Activated naive CD4-positive, alpha-beta T cell treated with anti-CD3 and anti-CD28 coated beads for 36 hours (primary cell): ENCODE measurements at places on chromosomes 1 and 21. TPM values are rescaled to one million over a fixed set of nuclear protein-coding genes. Genes with fewer than 3 reads are reported as not detected.

The CRYBG2 gene
- 0.72 TPM for total RNA-seq

The WNT3A gene
- total RNA-seq = not detected

The SPRR2A gene
- not detected for total RNA-seq

The PLPPR4 gene
- total RNA-seq = not detected

The TSPEAR gene
- not detected for total RNA-seq

The ARHGAP30 gene
- total RNA-seq = 104 TPM

DNA sequence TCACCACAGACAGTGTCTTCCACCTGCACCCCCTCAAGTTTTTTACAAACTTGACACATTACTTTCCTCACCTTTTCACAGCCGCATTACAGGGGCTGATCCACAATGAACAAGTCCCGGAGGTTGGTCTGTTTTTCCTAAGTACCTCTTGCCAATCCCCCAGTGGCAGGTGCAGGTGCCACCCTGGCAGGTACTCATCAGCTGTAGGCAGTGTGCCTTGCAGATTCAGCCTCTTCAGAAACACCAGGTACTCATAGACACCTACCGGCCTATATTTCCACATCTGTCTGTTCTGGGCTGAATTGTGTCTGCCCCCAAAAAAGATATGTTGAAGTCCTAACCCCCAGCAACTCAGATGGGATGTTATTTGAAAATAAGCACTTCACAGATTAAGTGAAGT is 81.4 kb upstream of the CNIH3 start:
- no peak for DNase-seq

DNA sequence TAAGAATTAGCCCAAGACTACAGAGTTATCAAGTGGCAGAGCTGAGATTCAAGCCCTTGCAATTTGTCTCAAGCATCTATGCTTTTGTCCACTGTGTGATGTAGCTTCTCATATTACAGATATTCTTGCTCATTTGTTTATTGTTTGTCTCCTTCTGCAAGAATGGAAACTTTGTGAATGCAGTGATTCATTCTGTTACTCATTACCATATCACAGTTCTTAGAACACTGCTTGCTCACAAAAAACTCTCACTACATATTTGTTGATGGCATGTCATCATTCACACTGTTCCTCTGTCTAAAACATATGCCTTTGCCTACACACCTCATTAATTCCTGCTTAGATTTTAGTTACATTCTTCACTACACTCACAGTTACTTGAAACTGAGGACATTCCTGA is 1198.9 kb downstream of the PLA2G4A start:
- DNase-seq = no peak

DNA sequence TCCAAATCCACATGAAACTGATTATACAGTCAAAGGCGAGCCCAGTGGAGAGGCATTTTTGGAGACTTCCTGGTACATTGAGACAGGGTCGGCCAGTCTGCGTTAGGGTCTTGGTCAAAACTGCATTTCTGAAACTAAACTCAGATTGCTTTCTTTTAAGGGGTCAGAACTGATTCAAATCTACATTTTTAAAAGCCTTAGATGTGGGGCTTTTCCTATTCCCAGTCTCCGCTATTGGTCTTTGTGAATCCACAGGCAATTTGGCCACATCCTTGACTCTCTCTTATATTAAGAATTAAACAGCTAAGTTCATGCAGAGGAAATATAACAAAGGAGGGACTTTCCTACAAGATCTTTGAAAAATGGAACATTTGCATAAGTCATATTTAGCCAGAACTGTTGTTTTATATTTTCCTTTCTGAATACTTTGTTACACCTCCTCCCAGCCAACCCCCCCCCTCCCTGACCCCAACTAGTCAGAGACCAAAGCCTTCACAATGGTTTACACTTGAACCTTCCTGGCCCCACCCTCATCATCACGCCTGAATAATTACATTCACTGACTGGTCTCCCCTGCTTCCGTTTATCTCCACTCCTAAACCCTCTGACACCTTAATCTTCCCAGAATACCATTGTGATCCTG is 30.9 kb downstream of the SELL start:
- DNase-seq = peak; percentile 83

DNA sequence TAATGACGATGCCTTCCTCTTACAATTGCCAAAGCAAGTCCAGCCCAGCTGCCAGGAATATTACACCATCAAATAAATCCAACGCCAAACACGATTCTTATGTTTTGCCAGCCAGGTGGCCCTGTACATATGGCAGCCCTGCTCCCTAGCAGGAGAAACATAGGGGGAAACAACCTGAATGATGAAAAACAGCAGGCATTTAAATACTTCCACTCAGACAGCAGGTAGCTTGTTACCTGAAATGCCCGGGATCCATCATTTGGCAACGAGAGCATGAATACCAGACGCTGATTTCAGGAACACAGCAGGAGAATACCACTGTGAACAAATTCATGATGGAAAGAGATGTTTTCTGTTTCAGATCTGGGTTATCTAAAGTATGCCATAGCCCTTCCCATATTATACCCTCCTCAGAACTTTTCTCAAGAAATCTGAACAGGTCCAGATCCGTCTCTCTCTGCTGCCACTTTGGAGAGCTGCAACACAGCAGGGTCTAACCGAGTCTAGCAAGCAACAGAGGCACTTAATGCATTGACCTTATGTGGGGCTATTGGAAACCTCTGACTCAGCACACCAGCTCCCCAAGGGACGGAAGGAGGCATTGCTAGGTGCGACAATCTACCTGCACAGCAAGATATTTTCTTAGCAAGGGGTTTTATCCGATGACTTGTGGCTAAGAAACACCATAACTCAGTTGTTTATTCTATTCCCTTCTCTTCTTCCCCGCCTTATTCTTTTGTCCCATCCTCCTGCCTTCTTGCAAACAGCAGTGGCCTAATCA is 166.3 kb downstream of the BARHL2 start:
- DNase-seq = no peak

- DNase-seq = no peak
These were observed 7.4 kb downstream of the ACTRT2 start for GRCh38 chr1:3028531-3029282.

DNA sequence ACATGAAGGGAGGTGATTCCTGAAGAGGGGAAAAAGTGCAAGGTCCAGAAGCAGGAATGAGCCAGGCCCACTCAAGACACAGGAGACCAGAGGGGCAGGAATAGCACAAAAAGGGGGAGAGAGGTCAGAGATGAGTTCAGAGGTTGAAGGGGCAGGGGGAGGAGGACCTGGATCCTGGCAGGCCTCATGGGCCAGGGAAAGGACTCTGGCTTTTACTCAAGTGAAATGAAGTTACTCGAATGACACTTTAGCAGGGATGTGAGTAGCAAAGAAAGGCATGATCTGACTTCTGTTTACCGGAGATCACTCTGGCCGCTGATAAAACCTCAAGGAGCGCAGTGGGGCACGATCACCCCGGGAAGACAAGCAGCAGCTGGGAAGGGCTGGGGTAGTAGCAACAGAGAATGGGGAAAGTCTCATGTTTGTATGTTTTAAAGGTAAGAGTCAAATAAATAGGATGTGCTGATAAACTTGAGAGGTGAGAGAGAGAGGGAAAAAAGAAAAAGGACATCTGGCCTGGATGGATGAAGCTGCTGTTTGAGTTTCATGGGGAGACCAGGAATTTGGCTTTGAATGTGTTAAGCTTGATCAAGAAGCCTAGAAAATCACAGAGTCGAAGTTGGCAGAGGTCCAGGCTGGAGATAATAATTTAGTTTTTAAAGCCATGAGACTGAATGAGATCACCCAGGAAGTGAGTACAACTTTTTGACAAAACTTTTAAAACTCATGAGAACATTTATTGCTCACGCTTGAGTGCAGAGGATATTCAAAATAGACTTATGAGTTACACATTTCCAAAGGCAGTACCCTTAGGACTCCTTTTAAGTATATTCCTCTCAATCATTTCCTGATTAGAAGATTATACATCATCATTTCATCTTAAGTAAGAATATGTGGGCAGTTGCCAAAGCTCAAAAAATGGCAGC is 156.0 kb downstream of the RERE start:
- DNase-seq = peak; percentile 79

DNA sequence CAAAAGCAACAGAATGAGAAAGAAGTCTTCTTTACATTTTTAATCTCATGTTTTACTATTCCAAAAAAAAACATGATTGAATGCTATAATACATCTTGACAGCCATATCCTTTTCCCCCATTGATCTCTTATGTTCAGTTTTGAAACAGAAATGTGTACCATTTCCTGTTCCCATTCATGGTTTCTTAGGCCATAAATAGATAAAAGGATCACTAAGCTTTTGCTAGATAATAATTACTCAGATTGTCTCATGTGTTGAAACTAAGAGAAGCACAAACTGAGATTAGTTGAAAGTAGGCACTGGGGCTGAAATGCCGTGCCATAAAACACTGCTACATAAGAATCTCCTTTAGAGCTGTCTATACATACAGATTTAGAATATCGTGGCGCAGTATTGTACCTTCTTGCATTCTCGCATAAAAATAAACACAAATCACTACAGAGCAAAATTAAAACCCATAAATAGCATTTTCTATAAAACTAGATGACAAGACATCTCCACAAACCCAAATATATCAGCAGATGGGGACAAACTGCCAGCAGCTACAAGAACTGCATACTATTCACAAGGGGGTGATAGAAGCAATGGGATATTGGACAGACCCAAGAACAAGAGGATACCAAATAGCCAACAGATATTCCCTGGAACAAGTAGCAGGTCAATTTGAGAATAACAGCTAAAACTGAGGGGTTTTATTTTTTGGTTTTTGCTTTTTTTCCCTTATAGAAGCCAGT is 405.3 kb upstream of the PRMT6 start:
- DNase-seq = no peak

GRCh38 chr1:221100611-221101010 is 221.4 kb downstream of the HLX start:
- DNase-seq = no peak

- DNase-seq = no peak
These were observed 10.5 kb downstream of the UCK2 start for GRCh38 chr1:165837838-165838364.

DNA sequence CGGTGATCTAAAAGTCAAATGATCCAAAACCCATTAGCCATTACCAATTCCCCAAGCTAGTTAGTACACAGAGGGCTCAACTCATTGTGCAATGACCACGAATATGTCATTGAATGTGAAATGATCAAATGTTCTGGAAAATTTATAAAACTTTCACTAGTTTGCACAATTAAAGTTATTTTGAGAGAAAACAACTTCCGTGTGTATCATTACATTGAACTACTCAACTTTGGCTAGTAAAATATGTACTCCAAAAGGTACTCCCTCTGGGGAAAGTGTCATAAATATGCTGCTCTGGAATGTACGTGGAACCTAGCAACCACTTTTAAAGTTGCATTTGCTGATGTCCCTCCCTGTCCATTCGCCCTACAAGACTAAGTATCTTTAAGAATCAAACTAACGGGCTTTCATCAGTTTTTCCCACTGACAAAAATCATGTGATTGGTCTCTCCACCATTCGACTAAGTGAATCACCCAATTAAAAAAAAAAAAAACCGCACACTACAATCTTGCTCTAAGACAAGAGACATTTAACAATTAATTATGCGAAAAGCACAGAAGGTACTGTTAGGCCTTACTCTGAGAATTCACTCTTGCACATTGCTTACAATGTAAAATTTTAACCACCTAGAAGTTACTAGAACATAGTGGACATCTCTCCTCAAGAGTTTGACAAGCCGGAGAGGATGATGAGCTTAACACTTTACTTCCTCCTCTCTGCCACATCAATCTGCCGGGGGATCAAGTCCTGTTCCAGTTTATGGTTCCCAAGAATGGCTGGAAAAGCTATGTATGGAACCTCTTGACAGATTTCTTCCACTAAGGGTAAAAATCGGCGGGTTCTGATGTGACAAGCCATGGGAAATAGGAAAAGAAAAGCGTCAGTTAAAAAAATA is 1.2 kb downstream of the ACBD3 start:
- no peak for DNase-seq

- no peak for DNase-seq
These were observed 1628.9 kb upstream of the PRMT6 start for GRCh38 chr1:105427543-105427942.

- DNase-seq = no peak
These were observed 7.7 kb downstream of the FAAP20 start for GRCh38 chr1:2186901-2187300.

DNA sequence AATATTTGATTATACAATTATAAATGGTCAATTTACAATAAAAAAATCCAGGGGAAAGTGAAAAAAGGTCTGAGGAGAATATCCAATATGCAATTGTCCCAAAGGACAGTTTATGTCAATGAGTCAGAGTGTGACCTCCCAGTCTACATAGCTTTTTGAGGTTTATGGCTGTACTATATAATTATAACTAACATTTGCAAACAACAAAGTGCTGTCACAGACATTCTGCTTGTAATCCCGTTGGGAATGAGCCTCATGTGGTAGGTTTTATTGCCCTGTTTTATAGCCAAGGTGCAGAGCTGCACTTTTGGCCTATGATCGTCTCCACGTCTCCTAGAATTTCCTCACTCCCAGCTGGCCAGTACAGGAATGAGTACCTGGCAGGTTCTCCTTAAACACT is 103.8 kb downstream of the ADSS2 start:
- DNase-seq = no peak

DNA sequence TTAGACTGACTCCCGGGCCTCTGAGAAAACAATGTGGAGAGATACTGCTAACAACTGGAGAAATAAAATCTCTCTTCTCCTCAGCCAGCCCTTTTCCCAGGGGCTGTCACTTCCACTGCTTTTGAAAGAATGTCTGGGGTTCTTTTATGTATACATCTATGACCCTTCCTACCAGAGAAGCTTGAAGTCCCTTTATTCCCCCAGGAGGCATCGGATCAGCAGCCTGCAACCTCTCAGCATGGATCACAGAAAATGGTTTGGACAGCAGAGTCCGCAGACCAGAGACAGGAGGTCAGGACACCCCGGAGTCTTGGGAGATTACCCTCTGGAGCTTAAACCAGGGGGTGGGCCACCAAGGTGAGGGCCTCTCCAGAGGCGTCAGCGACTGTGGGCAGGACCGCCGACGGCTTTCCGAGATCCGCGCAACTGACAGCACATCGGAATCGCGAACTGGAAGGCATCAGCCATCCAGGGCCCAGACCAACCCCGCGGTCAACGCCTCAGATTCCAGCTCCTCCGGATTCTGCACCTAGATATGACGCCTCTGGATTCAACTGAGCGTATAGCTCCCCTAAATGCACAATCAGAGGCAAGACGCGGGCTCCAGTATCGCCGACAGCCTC is 1.0 kb downstream of the EPHA10 start:
- DNase-seq = no peak
